ENCODE measurements at places on chromosomes 7 and 10.

- DNase-seq = no peak
Measured at GRCh38 chr7:151735186-151735850, 141.6 kb downstream of the PRKAG2 start.

- DNase-seq = no peak
Measured at GRCh38 chr10:14549496-14549895, 218.8 kb upstream of the FRMD4A start.

DNA sequence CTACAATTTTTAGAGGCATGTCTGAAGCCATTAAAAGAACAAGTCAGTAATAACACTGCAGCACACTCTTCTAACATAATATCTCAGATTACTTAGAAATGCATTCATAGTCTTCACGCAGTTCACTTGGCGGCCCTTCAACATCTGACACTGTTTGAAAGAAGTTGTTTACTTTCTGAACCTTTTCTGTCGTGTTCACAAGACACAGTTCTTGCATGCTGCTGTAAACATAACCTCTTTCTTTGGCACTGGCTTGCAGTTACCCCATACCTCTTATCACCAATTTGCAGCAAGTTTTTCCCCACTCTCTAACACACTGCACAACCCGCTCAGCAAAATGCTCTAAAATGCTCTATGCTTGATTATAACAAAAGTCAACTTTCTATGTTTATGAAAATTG, 12.0 kb downstream of the PIP4K2A start:
- no peak for DNase-seq

DNA sequence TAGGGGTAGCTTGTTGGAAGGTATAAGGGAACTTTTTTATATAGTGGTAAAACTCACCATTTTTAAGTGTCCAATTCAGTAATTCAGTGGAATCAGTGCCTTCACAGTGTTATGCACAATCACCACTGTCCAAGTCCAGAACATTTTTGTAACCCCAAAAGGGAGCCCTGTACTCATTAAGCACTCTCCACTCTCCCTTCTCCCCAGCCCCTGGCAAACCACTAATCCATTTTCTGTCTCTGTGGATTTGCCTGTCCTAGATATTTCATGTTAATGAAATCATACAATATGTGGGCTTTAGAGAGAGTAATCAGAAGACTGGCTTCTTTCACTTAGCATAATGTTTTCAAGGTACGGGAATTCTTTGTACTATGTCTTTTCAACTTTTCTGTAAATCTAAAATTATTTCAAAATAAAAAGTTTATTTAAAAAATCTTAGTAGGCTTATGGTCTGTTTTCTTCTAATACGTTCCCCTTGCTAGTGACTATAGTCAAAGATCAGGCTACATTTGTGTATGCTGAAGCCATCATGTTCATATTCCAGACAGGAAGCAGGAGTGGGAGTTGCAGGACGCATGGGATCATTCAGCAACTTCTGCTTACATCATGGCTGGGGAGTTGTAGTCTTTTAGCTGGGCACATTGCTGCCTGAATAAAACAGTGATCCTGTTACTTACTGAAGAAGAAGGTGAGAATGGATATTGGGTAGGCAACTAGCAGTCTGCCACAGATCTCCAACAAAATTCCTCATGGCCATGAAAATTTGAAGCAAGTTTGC, 35.4 kb upstream of the TAX1BP1 start:
- DNase-seq = no peak

- DNase-seq = no peak
Measured at GRCh38 chr10:75097666-75098285, 13.7 kb upstream of the SAMD8 start.

DNA sequence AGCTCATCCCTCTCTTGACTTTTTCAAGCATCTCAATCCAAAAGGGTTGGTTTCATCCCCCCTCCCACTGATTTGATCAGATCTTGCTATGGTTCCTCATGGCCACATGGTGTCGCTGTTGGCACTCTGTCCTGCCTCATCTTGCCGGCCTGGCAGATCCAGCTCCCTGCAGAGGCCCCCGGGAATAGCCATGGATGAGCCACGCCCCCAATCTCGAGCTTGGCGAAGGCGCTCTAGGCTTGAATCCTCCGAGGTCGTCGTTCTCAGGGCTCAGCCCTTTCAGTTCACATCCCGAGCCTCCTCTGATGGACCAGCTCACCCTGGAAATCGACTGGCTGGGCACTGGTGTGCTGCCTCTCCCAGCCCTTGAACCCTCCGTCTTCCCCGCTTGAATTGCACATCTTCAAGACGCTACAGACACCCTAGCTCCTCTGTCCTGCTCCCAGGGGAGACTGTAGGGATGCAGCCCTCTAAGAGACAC, 628.7 kb downstream of the TYW1 start:
- peak; percentile 90 for DNase-seq

- DNase-seq = no peak
Measured at GRCh38 chr7:8378349-8379019, 54.9 kb upstream of the NXPH1 start.

GRCh38 chr7:31890766-31891165, 179.4 kb downstream of the PDE1C start:
- no peak for DNase-seq

DNA sequence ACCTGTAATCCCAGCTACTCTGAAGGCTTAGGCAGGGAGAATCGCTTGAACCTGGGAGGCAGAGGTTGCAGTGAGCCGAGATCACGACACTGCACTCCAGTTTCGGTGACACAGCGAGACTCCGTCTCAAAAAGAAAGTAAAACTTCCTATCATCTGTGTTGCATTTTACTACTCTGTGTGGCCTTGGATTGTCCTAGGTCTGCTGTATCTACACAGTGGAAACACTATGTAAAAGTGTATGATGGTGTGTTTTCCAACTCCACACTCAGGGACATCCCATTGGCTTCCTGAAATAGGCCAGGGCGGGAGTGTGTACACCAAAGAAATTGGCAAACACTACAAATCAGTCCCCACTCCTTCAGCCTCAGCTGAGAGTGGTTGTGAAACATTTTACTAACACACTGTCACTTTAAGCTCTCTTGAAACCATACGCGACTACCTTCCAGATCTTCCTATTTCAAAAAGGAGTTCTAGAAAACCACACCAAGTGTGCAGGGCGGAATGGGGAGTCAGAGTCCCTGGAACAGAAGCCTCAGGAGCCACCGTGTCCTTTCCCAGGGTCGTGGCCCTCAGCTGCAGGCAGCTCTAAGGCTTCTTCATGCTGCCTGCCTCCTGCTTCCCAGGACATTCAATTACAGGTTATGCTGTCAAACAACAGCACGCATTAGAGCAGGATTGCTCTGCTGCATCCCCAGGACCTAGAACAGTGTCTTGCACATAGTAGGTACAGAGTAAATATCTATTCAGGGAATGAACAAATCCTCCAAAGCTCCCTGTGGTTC, 275.4 kb downstream of the PARD3 start:
- DNase-seq = no peak

DNA sequence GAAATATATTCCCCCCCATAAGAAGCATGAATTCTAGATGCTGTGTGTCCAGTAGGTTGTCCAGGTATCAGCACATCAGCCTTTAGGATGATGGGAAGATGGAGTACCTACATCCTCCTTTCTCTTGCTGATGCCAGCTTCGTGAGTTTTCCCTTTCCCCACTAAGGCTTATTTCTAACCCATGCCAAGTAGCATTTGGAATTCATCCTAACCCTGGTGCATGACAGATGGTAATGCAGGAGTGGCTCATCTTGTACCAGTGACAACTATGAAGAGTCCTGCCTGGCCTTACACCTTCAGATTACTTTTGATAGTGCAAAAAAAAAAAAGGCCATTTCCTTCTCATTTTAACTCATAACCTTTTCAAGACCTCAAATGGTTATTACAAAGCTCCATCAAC, 58.7 kb downstream of the ARHGAP21 start:
- no peak for DNase-seq

DNA sequence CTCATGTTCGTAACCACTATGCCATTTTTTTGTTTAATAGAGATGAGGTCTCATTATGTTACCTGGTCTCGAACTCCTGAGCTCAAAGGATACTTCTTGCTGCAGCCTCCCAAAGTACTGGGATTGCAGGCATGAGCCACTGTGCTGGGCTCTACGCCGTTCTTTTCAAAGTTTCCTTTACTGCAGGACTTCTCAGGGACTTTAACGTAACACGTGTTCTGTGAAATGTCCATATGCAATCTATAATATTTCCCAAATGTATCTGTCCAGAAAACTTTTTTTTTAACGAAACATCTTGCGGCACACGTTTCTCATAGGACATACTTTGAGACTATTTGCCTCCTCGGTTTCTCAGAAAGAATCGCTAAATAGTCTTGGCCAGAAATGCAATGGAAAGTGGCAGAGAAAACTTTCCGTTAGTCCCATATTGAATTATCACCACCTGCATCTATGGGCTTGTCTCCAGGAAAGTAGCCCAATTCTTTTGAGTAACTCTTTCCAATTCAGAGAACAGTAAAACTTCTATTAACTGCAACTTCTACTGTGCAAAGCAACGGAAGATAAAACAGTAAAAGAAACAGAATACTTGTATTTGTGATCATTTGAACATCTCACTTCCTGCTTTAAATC, 96.3 kb downstream of the ELMO1 start:
- no peak for DNase-seq

GRCh38 chr10:64089648-64090047, 568.4 kb downstream of the REEP3 start:
- DNase-seq = no peak

DNA sequence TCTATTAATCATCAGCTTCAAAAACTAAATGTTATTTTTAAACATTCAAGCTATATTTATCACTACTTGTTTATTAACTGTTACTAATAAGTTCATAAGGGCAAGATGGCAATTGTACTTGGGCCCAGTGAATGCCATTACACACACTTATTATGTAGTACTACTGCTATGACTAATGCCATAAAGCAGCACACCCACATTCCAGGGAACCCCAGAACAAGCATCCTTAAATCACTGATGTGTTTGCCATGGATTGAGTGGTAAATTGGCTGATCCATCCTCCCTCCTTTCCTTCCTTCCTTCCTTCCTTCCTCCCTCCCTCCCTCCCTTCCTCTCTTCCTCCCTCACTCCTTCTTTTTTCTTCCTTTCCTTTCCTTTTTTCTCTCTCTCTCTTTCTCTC, 37.4 kb upstream of the RSU1 start:
- DNase-seq = no peak
